NCI-H2029 (cell line): ENCODE measurements at places on chromosomes 3 and 15.

DNA sequence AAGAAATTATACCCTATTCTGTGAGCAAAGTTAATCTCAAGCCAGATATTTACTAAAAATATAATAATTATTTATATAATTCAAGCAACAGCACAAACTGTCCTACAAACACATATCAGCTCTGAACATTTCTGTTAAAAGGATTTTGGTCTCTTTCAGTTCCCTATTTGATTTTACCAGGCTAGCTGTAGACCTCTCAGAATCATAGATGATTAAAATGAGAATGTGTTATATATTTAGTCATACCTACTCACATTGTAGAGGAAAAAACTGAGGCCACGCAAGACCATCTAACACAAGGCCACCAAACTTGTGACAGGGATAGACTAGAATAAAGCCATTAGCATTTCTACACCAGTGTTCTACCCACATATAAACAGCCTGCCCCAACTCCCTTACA is 28.5 kb downstream of the ACKR4 start:
- DNase-seq: no peak

DNA sequence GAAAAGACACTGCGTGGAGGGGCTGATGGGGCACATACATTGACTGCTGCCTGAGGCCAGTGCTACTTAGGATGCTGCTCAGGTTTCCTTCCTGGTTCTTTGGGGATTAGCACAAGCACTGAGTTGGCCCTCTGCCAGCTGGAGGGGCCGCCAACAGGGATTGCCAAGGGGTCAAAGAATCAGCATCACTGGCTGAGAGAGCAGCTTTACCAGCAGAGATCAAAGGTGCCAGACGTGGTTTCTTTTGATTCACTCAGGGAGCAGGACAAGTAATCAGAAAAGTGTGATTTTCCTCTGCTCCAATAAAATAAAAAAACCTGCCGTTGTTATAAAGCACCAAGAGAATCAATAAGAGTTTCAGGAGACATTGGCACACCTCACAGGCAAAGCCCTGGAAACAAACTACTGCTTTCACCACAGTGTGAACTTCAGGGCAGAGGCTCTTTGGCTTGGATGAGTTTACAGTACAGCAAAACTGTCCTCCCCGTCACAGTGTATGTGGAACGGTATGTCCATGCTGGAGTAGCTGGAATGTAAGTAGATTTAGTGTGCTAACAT is 45.8 kb upstream of the FSIP1 start:
- peak; percentile 27 for DNase-seq

DNA sequence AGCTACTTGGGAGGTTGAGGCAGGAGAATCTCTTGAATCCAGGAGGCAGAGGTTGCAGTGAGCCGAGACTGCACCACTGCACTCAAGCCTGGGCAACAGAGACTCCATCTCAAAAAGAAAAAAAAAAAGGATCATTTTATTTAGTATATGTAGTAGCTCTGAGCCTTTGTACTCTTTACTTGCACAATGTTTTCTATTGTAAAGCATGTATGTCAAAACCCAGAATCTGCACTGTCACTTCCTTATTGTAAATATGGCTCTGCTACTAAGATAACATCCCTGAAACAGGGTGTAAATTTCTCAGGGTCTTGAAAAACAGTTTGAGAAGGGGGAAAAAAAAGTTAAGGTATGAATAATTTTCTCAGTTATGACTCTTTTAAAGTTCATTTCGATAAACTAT is 35.1 kb downstream of the SLMAP start:
- DNase-seq: no peak

DNA sequence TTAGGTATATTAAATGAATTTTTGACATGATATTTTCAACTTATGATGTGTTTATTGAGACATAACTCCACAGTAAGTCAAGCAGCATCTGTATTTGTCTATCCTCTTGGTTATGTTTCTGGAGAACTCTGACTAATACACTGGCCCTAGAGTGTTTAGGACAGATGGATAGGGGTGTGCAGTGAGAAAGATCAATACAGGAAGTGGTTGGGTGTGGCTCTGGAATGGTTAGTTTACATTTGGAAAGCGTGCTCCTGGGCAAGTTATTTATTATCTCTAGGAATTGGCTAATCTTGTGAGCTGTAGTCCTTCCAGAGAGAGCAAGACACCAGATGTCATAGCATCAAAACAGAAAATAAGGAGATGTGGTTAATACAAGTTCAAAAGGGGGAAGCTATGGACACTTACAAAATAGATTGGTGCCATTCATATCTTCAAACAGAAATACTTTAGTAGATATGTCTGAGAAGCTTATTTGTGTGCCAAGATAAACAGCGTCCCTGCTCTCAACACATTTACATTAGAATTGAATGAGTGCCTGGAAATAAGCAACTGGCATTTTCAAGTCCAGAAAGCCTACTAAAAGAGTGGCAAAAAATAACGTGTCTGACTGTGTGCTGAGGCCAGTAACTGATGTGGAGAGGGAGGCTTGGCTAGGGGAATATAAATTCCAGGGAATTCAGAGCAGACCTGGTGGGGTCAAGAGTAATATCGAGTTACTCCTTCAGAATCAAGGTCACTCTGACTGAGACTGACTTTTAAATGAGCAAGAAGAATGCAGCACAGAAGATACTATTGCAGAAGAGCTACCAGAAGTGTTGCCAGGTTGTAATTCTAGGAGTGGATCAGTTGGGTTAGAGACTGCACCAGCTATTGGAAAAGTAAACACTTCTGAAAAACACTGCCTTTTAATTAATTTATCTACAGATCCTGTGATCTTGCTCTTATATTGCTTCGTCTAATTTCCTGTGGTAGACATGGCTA is 33.4 kb upstream of the PLAAT1 start:
- DNase-seq: peak; percentile 55

- no peak for DNase-seq
These were observed 542.4 kb downstream of the SQOR start for GRCh38 chr15:46177219-46177618.

GRCh38 chr3:145089337-145089736 is 1071.6 kb downstream of the PLOD2 start:
- no peak for DNase-seq

DNA sequence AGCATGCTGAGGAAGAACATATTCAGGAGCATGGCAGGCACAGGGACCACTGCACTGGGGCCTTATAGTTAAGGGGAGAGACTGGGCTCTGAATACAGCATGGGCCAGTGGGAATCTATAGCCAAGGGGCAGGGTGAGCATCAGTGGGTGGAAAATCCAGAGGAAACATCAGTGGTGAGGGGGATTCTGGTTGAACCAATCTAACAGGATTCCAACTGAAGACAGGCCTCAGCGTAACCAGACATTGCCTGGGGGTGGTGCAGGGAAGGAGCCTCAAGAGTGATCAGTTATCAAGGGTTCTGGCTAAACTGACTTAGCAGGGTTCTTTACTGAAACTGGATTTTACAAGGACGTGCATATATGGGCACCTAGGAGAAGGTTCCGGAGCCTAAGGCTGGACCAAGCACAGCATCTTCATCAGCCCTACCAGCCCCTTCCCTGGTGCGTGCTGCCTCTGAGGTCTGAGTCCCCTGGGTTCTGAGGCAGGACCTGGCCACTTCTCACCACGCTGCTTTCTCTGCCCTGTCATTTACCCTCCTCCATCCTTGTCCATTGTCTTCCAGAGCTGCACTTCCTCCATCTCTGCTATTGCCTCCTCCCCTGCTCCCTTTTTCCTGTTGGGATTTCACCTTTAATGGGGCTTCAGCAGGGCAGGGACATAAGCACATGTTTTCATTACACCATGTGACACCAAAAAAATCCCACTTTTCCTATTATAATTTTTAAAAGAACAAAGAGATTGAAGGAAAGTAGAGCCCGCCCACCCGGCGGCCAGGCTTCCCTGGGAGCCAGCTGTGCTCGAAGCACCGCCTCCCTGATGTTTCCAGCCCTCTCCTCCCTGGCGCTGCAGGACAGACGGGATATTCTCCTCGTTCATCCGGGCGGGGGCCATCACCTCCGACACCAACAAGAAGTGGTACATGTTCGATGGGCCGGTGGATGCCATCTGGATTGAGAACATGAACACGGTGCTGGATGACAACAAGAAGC is 52.1 kb downstream of the DNAH1 start:
- no peak for DNase-seq

DNA sequence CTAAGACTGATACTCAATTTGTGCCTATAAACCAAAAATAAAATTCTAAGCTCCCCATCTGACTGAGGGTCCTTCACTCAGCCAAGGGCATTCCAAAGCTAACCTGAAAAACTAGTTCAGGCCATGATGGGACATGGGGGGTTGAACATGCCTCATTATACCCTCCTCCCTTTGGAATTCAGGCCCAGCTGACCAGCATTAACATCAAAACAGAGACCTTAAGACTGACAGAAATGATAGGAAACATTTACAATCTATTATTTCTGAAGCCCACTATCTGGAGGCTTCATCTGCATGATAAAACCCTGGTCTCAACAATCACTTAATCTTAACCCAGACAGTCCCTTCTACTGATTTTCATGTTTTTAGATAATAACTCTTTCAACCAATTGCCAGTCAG is 140.4 kb downstream of the ANO10 start:
- DNase-seq: no peak

DNA sequence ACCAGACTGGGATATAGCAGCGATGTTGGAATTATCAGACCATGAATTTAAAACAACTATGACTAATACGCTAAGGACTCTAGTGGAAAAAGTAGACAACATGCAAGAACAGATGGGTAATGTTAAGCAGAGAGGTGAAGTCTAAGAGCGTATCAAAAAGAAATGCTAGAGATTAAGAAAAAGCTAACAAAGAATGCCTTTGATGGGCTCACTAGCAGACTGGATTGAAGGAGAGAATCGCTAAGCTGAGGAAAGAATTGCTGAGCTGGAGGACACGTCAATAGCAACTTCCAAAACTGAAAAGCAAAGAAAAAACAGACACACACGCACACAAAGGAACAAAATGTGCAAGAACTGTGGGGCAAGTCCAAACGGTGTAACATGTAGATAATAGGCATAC is 20.0 kb upstream of the CMTM6 start:
- no peak for DNase-seq

- DNase-seq: no peak
These were observed 54.3 kb downstream of the OXNAD1 start for GRCh38 chr3:16319307-16319706.

- no peak for DNase-seq
These were observed 36.9 kb downstream of the NR1D2 start for GRCh38 chr3:23981955-23982354.

GRCh38 chr3:16940769-16941700 is 56.3 kb downstream of the PLCL2 start:
- no peak for DNase-seq

- no peak for DNase-seq
These were observed 524.9 kb upstream of the PROK2 start for GRCh38 chr3:72309661-72310418.

- no peak for DNase-seq
These were observed 118.3 kb downstream of the RFTN1 start for GRCh38 chr3:16395212-16395611.

- peak; percentile 35 for DNase-seq
These were observed 240.8 kb downstream of the NR1D2 start for GRCh38 chr3:24185738-24186384.

GRCh38 chr3:39814007-39814406 is 4.6 kb downstream of the MYRIP start:
- peak; percentile 85 for DNase-seq

- no peak for DNase-seq
These were observed 69.6 kb upstream of the ATP10A start for GRCh38 chr15:25932696-25933095.

DNA sequence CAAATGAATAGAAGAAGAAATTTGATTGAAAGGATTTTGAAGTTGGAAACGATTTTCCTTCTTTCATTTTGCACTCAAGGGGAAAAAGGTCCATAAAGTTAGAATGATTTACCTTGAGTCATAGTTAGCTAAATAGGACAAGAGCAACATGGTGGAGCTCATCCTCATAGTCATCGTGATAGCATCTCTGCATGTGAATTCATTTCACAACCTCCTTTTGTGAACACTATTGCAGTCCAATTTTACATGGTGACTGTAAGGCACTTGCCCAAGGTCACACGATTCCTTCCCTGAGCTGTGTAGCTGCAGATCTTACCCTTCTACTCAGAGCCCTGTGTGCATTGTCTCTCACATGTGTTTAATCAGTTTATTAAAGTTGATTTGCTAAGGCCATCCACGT is 359.8 kb upstream of the C2CD4B start:
- DNase-seq: no peak

GRCh38 chr3:197149-197827 is 725 bp downstream of the CHL1 start:
- no peak for DNase-seq

GRCh38 chr15:40134885-40135284 is 26.0 kb upstream of the BUB1B start:
- DNase-seq: no peak

DNA sequence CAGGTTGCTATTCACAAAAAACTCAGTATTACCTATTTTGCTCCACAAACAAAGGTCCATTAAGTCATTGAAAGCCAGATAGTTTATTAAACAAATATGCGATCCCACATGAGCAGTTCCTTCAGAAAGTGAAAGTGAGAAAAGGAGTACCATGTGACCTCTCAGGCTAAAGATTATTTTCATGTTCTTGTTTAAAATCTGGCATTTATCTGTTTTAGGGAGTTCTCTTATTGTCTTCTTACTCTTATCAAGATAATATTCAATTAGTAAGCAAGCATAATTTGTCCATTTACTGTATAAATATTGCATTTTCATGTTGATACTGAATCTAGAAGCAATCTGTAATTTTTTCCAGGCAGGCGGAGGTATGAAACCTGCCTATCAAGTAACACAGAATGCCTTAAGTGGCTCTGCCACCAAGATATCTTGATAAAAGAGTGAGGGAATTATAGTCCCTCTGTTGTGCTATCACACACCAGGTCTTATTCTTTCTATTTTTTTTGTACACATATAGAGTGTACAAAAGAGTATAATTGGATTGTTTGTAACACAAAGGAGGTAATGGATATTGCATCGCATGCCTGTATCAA is 20.1 kb upstream of the PLSCR5 start:
- no peak for DNase-seq

DNA sequence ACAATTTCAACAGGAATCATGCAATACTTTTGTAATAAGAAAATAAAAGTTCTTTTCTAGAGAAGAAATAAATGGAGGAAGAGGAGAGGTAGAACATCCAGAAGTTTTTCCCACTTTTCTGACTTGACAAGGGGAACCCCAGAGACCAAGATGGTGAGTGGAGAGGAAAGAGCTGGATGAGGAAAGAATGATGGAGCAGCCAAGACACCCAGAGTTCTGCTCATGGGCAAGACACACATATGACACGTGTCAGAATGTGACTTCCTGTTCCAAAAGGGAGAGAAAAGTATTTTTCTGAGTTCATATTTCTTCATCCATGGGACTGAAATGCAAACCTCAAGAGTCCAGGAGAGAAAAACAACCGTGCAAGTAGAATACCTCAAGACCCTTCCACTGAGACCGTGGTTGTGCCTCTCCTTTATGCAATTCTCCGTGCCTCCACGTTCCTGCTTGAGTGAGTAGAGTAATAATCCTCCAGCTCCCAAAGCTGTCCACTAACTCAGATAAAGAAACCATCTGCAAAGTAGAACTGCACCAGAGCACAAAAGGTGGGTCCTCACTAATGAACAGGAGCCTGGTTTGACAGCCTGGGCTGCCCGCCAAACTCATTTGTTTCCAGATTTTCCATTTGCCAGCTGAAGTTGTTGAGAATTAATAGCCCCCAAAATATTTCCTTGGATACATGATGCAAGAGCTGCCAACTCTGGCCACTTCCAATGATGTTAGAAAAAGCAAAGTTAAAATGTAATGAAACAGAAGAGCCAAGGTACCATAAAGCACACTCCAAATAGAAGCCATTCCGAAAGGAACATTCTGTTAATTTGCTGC is 272.6 kb upstream of the IGF1R start:
- DNase-seq: no peak
